ENCODE measurements at places on chromosomes 6 and 20. TPM values are rescaled to one million over a fixed set of nuclear protein-coding genes. Genes with fewer than 3 reads are reported as not detected.

Gene LAMA4
- total RNA-seq, result 67.8 TPM

DNA sequence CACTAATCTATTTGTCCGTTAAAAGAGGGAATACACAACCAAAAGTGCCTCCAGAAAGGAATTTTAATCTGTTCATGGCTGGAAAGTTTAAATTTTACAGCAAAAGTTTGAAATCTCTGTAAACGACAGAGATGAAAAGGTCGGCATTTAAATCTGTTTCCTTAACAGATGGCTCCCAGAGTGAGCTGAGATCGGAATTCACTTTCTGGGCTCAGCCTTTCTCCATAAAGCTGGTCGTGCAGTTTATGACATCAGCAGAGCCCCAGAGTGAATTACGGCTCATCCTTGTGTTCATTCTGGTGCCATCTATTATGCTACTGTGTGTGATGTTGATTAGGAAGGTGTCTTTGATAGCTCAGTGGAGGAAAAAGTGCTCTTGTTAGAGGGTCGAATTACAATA is 117.6 kb upstream of the ZFP64 start:
- no peak for DNase-seq

DNA sequence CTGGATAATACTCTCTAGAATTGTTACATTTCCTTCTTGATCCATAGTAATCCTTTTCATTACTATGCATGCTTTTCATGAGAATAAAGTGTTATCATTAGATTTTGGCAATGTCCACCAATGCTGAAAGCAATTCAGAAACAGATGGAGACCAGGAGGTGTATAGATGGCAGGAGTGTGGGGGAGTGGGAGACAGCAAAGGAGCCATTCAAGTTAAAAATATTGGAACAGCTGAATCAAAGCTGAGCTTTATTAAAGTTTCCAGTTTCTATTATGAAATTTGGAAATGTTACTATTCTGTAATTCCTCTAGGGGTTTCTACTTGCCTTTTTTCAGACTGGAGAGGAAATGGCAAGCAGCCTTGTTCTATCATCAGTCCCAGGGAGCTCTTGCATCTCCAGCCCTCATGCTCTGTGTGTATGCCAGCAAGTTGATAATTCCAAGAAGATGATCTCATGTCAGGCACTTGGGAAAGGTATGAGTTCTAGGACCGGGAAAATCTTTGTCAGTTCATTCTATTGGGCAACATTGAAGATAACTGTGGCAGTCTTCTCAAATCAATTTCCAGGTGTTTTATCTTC is 228.0 kb downstream of the CD109 start:
- no peak for DNase-seq

GRCh38 chr6:470051-470900 is 78.7 kb downstream of the IRF4 start:
- DNase-seq, result no peak

DNA sequence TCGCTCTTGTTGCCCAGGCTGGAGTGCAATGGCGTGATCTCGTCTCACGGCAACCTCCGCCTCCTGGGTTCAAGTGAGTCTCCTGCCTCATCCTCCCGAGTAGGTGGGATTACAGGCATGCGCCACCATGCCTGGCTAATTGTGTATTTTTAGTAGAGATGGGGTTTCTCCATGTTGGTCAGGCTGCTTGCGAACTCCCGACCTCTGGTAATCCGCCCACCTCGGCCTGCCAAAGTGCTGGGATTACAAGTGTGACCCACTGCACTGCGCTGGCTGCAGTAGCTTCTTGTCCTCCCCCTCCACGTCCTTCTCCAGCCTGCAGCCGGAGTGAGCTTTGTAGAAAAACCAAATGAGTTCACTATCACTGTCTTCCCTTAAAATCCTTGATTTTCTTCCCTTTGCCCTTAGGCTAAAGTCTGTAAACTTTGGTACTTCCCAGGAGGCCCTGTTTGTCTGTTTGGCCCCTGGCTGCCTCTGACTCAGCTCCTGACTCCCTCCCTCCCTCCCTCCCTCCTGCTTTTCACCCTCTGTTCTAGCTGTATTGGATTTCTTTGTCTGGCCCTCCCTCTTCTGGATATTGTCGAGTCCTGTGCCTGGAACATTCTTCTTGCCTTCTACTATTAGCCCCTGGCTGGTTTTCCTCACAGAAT is 12.9 kb downstream of the PARD6B start:
- peak; percentile 83 for DNase-seq

Gene ZBTB12
- total RNA-seq, result 11.8 TPM

DNA sequence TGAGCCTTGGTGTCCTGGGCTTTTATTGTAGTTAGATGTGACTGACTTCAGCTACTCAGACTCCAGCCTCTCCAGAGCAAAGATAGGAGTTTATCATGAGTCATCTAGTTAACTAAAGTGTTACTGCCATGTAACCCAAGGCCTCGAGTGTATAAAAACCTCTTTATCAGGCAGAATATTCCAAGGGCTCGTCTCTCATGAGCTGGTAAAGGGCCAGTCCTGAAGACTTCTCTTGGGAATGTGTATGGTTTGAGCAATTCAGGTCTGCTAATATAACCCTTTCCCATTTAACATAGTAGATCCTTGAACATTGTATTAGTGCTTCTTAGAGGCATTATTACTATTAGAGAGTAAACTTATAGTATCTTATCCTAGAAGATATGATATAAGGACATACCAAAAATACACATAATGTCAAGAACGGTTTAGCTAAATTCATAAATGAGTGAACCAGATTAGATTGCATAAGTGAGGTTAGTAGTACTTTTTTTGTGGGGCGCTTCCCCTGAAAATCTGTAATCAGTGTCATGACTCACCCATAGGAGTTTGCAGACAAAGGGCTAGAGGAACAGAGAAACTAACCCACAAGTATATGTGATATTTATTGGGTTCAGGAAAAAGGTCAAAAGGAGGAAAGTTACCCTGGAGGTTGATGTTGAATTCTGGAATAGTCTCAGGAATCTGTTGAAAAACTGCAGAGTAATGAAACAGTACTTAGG is 16.0 kb downstream of the DSE start:
- DNase-seq, result no peak

Gene PRND
- not detected for total RNA-seq

- DNase-seq, result no peak
These were observed 29.8 kb downstream of the GFOD1 start for GRCh38 chr6:13457577-13457976.

DNA sequence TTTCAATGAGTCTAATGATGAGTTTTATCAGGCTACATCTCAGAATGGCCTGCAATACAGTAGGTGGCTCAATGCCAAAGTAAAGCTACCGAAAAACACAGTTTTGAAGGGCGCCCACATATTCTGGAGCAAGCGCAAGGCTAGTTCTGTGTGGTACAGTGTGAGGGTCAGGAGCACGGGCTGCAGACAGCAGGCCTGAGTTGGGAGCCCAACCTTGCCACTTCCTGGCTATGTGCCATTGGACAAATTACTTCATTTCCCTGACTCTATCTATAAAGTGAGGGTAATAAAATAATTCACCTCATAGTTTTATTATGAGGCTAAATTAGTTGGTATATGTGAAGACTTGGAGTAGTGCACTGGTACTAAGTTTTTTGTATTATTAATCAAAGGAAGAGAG is 150.7 kb downstream of the OPN5 start:
- DNase-seq, result no peak

GRCh38 chr20:20365480-20366161 is 2.3 kb upstream of the INSM1 start:
- DNase-seq, result no peak

GRCh38 chr6:2158596-2159271 is 86.7 kb downstream of the GMDS start:
- DNase-seq, result no peak

DNA sequence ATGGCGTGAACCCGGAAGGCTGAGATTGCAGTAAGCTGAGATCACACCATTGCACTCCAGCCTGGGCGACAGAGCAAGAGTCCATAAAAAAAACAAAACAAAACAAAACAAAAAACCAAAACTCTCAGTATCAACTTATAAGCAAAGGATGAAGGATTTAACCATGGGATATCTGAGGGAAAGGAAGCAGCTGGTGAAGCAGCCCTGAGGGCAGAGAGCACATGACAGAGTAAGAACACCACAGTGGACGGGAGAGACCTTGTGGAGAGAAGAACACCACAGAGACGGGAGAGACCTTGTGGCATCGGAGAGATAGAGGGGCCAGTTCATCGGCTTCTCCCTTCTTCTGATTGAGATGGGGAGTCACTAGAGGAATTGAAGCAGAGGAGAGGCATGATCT is 697.2 kb downstream of the HDGFL1 start:
- DNase-seq, result no peak

- no peak for DNase-seq
These were observed 47.4 kb downstream of the TRDN start for GRCh38 chr6:123589317-123589716.

GRCh38 chr6:148653138-148653776 is 93.6 kb upstream of the UST start:
- DNase-seq, result no peak

Gene GTSF1L
- not detected for total RNA-seq

DNA sequence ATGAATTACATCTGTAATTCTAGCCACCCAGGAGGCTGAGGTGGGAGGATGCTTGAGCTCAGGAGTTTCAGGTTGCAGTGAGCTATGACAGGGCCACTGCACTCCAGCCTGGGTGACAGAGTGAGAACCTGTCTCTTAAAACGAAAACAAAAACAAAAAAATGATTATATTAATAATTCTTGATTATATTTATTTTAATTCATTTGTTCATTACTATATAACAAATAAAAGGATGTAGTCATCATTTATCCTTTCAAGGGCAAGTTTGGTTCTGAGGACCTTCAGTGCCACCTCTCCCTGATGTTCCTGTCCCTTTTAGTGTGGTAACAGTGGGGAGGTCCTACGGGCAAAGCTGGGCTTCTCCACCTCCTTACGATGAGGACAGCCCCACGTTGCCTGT is 167.1 kb upstream of the SCGN start:
- no peak for DNase-seq

GRCh38 chr6:117718895-117719294 is 43.6 kb downstream of the NUS1 start:
- no peak for DNase-seq

GRCh38 chr6:22536122-22536521 is 33.2 kb upstream of the HDGFL1 start:
- DNase-seq, result no peak

DNA sequence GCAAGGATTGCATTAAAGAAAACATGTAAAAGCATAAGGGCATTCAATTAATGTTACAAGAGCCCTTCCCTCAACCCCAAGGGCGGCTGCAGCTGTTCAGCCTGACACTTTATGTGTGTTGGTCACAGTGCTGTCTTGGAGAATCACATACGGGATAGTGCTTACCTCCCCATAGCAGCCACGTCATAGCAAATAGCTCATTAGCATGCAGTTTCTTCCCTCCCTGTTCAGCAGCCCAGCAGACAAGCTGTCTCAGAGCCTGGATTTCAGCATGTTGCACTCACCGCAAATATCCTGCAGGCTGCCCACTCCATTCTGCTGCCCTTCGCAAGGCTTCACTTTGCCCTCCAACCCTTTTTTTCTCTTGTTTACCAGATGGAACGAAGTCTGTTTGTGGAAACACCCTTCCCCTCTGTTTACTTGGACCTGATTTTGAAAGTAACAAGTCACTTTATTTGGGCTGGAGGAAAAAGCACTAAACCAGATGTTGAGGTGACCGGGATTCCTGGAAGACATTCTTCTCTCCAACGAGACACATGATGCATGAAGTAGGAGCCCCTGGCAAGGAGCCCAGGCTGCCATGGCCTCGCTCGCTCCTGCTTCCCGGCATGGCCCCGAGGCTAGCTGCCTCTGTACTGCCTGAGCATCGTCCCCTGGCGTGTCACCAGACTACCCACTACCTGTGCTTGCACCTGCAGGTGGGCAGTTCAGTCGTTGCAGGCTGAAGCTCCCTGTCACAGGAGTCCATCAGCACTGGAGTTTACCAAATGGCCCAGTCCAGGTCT is 151.6 kb upstream of the GMDS start:
- DNase-seq, result no peak

DNA sequence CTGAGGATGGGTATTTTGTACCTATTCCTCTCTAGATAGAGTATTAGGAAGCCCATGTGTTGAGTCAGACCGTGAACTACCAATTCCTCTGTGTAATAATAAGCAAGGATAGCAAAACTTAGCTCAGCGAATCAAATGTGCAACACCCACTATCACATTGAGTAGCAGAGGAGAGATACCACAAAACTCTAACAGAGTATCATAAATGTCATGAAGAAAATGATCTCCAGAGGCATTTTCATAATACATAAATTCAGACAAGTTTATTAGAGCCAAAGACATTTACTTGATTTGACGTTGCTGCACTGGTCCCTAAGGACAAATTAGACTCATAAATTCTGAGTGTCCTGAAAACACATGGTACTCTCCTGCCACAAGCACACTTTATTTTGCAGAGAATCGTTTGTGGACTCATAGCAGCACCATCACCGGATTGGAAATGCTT is 245.2 kb downstream of the HAO1 start:
- DNase-seq, result no peak

Gene LINC00237
- not detected for total RNA-seq

DNA sequence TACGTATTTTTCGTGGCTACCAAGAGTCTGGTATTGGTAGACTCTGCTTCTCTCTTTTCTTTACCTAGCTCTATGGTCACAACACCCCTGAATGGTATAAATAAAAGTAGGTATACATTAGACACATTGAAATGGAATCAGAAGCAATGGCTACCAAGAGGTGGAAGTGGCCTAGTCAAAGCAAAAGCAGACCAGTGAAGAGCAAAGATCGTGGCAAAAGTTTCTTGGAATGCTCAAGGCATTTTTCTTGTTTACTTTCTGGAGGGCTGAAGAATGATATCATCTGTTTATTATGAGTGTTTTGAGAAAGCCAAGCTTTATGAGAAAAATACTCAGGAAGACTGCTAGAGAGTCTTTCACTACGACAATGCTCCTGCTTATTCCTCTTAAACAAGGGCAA is 28.6 kb upstream of the MOCS1 start:
- no peak for DNase-seq

DNA sequence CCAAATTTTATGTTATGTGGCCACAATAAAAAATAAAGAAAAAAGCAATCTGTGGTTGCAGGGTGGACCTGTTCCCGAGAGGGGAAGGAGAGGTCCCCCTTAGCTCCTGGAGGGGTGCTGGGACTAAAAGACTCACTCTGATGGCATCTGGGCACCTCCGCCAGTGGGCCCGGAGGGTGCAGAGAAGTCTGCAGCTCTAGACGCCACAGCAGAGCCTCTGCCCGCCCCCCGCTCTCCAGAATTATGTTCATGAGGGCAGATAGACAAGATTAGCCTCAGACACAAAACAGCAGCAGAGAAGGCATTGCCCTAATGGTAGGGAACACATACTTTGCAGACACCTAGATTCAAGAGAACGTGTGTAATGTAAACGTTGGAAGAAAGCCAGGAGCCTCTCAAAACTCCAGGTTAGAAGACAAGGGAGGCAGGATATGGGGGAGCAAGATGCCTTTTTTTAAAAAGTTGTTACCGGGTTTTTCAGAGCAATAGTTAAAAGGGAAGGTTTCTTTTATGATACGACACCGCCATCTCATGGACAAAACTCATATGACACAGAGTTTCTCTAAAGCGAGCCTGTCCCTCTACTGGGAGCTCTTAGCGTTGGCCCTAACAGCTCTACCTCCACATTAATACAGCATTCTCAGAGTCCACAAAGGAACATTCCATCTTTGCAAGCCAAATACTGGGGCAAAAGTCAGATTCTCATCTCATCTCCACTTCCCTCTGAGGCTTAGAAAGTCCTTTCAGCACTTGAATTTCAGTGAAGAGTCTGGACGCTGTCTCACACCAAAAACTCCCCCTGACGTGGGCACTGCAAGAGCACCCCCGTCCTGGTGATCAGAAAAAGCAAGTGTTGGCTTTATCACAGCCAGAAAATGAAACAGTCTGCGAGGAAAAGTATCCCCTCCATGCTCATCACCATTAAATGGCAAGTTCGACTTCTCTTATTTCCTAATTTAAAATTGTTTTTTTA is 47.2 kb downstream of the FOXF2 start:
- DNase-seq, result peak; percentile 68

Data from mucosa of gallbladder (tissue), 1 donor.